ENCODE measurements at places on chromosomes 7 and 10.
A peak's percentile ranks its signal among the peaks of the same experiment; 100 is the strongest.

- DNase-seq: no peak
Measured at GRCh38 chr7:53491051-53491450, 455.6 kb downstream of the POM121L12 start.

DNA sequence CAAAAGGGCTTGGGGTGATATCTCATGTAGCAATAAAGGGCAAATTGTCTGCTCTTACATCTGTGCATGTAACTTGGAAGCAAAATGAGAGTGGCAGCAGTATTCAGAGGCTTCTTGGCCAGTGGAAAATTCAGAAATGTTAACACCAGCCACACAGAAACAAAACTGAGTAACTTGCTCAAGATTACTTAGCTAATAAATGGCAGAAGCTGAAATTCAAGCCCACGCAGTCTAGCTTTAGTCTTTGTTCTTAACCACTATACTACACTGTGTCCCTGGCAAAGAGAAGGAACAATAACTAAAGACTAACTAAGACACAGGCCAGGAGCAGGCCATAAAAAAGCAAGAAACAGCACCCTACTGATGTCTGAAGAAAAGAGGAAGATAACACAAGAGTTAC lies 185.9 kb upstream of the ASAH2 start:
- DNase-seq: no peak

DNA sequence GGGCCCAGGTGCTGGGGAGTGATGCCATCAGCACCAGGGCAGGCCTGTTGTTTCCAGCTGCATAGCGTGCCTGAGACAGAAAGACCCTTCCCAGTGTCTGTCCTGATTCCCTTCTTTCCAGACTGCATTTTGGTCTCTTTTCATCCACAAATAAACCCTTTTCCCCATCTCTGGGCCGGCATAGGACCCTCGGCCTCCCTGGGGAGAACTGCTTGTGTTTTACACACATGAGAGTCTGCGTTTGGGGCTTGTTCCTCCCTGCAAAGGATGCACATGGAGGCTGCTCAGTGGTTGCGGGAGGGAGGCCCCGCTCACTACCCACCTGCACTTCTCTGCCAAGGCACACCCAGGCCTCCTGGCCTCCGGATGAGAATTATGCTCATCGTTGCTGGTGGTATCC lies 5.8 kb upstream of the MMP21 start:
- DNase-seq: no peak

DNA sequence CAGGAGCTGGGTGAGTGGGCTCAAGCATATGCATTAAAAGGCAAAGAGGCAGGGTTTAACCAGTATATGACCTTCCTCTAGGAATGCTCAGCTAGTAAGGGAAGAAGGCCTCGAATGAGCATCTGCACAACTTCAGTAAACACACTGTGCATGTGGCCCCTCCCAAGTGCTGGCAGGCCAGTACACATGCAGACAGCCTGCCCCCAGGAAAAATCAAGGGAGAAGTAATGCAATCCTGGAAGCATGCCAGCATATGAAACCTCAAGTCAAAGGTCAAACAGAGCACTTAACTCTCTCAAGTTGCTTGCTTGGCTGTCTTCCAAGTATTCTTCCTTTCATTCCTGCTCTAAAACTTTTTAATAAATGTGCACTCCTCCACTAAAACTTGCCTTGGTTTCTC lies 208.4 kb downstream of the ACTR3B start:
- DNase-seq: no peak

DNA sequence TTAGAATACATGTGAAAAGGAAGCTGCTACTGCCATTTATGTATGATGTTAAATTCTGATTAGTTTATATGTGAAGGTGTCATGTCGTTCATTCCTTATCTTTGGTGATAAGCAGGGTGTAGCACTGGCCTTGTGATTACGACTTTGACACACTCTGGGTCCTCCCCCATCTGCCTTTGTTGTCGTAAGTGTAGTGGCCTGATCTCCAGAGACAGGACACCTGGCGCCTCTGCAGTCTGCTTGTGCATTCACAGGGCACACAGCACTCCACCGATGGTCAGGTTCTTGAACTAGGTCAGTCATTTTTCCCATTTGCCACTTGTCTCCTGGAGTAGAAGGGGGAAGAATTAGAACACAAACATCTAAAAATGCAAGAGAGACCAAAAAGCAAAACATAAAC lies 186.0 kb downstream of the PRKCQ start:
- DNase-seq: no peak

DNA sequence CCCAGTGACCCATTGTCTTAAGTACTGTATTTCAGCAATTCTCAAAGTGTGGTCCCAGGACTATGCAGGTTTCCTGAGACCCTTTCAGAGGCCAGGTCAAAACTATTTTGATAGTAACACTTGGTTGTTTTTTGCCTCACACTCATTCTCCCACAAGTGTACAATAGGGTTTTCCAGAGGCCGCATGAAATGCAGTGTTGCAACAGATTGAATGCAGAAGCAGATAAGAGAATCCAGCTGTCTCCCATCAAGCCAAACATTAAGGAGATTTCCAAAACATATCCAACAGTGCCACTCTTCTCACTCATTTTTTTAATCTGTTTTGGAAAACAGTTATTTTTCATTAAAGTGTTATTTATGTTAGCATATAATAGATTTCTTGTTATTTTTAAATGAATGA lies 20.0 kb downstream of the VKORC1L1 start:
- DNase-seq: no peak

GRCh38 chr7:125355899-125356298 lies 426.3 kb upstream of the POT1 start:
- DNase-seq: no peak

DNA sequence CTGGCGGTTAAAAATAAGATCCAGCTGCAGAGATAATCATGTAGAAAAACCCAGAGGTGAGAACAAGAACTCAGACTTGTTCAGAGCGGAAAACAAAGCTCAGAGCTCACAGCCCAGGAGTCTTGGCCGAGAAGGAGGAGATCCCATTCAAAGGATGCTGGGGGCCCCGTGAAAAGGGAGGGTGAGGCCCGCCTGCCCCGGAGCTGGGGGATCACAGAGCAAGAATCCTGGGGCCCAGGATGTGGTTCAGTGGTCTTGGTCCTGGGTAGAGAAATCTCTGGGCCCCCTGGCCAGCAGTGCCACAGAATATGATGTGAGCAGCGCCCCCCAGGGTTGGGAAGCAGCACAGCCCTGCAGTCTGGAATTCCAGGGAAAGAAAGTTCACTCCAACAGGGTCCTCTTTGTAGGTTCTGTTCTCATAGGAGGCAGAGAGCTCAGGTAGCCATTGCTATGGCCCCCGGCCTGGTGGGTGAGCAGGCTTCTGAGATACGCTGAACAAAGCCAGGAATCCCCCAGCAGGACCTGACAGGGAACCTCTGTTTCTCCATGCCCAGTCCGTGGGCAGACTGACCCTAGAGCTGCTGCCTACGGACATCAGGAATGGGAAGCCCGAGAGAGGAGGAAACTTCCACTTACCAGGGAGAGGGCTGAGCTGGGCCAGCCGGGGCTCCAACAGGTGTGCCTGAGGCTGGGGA lies 77.7 kb upstream of the GNA12 start:
- peak; percentile 42 for DNase-seq

GRCh38 chr7:142357953-142358520 lies 100.2 kb upstream of the PRSS58 start:
- peak; percentile 73 for DNase-seq

DNA sequence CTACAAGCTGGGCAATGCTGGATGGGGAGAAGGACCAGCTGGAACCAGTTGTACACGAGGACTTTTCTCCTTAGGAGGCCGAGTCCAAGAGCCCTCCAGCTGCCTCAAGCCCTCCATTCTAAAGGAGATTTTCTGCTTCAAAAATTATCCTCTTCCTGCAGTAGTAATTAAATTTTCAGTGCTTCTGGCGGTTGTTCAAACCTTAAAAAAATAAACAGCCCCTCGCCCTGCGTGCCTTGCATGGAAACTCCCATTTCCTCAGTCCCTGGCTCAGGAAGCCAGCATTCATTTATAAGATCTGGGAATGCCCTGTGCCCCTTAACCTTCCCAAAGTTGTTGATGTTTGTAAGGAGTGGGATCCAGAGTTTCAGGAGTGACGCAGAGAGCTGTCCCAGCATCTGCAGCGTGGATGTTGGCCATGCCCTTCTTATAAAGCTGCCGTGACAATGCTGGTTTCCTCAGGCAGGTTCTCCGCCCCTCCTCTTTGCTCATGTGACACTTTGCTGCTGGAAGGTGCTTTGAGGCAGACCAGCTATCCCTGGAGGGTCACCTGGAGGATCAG lies 24.0 kb upstream of the ACTR3B start:
- DNase-seq: peak; percentile 22

DNA sequence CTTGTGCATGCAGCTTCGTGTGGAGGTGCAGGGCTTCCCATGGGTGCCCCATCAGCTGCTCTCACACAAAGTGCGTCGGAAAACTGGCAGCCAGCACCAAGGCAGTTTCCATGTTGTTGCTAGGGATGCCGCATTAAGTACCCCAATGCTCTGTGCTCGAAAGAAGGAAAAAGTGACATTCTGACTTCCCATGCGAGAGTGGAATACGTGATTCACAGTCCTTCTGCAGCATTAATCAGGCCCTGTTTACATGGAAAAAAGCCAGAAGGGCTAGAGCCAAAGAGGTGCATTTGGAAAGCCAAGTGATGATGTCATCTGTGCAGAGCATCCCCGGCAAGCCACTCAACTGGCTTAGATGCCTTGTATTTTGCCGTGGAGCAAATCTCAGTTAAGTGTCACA lies 258.3 kb downstream of the GATA3 start:
- DNase-seq: no peak

DNA sequence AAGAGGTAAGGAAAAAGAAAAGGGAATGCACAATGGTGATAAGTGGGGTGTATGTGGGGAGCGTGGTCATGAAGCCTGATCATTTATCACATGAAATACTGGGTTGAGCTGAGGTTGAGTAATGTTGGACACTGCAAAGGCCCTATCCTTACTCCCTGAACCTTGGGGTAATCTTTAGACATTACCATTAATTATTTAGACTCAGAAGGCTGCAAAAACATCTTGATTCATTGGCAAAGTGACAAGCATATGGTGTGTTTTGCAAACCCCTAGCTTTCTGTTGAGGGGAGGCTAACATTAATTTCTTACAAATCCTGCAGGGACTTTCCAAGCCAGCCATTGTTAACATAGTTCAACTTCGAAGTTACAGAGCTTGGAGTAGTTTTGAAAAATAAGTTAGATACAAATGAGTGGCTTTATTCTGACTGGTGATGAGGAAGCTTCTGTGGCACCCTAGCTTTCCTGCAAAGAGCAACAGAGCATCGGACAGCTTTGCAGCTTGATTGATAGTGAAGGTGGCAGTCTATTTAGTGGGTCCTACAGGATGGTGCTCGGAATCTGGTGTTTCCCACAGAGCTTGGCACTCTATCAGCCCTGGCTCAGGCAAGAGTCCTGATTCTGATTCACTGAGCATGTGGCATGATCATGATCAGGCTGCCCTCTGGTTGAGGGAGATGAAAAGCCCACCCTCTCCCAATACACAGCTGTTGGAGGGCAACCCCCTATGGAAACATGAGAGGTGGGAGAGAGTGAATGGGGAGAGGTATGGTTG lies 153.7 kb upstream of the NPVF start:
- no peak for DNase-seq

- peak; percentile 78 for DNase-seq
Measured at GRCh38 chr7:31027161-31027965, 24.7 kb upstream of the ADCYAP1R1 start.

DNA sequence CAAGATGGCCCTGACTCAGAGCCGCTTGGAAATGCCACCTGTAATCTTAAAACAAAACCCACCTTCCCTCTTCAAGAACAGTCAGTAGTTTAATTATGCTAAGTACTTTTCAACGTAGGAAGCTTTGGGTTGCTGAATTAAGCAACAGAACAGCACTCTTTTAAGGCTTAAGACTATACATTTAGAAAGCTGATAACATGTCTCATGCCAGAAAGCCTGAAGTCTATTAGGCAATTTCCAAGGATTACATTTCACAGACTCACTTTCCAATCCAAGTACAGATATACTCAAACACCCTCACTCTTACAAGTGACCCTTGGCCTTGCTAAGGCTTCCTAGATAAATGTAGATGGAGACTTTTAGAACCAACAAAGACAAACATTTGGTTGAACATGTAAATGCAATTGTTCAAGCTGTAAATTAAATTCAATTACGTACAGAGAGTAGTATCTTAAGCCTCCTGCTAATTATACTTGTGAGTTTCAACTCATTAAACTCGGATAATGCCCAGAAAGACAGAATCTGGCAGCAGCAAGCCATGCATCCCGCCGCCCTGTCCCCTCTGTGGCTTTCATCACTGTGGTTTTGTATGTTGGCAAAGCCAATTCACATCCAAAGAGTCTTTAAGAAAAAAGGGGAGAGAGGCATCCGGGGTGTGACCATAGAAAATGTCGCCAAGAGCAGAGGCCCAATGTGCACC lies 283.1 kb upstream of the NRP1 start:
- no peak for DNase-seq

- peak; percentile 4 for DNase-seq
Measured at GRCh38 chr10:98748298-98748697, 301.6 kb upstream of the HPS1 start.

DNA sequence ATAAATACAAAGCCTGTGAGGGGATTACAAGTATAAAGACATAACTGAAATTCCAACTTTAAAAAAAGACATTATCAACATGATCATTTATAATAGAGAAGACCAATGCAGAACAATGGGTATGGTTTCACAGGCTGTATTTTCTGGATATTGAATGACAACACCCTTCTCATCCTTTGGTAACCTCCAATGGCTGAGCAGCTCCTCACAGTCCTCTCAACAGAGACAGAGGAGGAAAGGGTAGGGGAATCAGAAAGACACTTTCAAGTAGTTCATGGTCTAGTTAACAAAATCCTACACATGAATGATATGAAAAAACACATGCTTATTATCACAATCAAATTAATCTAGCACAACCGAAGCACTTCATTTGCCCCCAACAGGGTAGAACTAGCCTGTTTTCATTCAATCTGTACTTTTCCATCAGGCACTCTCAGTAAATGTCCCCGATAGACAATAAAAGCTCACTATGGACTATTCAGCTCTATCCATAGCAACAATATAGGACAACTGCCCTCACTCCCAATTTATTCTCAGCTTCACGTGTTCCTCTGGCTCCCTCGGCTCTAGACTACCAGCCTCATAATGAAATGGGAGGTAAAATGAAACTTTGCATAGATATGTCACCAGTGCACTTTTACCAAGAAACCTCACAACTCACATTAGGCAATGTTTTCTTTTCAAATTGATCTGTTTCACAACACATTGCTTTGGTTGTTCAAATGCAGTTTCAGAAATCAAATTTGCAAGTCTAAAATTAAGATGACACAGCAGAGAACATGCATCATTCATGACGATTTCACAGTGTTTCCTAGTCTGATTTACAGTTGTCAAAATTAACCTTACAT lies 211.4 kb downstream of the THSD7A start:
- DNase-seq: no peak

DNA sequence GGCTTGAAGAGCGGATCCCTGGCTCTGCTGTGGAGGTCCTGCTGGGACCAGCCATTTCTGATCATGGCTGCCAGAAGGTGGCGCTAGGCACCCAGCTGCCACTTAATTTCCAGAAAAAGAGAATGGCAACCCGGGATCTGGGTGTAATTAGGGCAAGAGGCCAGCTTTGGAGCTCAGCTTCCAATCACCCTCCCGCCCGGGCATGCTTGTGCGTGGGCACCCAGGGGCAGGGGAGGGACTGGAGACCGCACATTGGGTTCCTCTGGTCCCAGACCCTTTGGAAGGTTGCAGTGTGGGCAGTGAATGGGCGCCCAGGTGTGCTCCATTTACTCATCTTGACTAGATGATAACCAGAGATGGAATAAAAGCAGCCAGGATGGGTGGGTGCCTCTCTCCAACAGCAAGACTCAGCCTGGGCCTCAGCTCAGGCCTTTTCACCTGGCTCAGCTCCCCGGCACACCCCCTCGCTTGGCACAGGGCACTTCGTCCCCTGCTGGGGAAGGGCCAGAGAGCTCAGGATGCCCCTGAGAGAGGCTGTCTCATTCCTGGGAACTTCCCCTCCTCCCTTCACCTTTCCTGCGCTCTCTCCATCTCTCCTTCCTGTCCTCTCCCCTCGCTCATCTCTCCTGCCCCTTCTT lies 14.7 kb downstream of the FAM241B start:
- DNase-seq: peak; percentile 76

Measured in D341Med (cell line).